ENCODE measurements at places on chromosomes 6 and 20.

GRCh38 chr6:142566628-142567396 is 265.0 kb downstream of the ADGRG6 start:
- DNase-seq, result no peak

- no peak for DNase-seq
These were observed 790 bp downstream of the NEDD9 start for GRCh38 chr6:11231564-11232192.

DNA sequence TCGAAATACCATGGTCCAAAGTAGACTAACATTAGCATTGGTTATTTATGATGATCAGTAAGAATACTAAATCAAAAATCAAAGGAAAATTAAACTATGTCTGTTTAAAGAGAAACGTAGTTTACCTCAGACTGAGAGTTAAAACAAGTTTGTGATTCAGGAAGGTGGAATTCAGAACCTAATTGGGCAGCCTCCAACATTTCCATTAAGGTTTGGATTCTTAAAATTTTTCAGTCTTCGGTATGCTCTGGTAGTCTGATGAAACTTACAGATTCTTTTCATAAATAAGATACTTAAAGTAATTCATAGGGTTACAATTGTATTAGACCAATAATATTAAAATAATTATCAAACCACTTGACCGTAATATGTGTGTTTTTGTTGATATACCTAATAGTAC is 18.6 kb downstream of the HFE start:
- no peak for DNase-seq

- peak; percentile 14 for DNase-seq
These were observed 160.1 kb downstream of the C6orf58 start for GRCh38 chr6:127737009-127737486.

DNA sequence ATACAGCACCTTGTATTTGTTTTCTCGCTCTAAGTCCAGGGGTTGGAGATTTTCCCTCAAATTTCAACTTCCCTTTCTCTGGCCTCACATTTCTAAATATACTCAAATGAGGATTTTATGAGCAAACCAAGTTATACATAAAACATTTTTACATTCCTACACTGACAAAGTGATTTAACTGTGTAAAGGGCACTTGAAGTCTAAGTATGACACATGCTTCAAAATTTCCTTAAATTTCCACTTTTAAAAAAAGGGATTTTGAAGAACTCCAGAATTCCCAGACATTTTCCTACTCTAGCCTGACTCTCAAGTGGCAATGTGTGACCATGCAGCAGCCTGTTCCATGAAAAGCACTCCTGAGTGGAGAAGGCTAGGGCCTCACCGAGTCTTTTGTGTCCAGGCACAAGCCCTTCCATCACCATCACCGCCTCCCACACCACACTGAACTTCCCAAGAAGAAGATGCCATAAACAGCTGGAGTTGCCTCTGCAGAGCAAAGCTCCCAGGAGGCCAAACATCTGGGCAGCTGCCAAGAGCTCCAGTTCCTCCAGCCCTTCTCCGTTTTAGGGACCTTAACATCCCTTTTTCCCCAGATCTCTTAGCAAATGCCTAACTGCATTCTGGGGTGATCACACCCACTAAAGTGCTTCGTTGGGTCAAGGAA is 68.9 kb downstream of the NCR2 start:
- DNase-seq, result no peak

DNA sequence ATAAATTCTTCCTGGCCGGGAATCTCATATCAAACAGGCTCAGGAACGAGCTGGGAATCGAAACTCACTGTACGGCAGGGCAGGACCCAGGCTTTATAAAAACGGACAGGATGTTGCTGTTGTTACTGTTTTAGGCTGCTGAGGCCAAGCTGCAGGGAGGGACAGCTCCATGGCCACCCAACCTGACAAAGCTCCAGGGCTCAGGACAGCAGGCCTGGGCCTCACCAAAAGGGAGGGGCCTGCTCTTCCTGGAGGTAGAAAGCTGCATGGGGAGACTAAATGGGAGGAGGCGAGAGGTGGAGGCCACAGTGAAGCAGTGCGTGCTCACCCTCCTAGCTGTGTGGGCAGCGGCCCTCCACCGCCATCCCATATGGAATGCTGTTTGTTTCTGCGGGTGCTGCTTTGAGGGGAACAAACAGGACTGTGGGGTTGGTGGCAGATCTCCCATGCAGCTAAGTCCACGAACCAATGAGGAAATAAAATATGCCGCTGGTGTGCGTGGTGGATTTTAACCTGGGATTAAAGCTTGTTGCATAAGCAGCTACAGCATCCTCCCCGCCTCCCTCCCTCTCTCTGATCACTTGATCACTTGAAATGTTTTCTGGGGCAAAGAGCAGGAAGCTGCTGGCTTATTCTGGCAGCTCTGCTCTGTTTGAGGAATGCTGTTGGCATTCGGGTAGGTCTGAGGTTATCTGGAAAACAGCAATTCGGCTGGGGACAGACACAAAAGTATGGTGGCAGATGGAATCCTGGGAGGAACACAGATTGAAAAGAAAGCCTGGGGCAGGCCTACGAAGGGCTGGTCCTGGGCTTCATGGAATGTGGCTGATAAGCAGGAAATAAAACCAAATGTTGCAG is 2.4 kb upstream of the ZMYND8 start:
- peak; percentile 58 for DNase-seq

Data from NCI-H510A (cell line).